ENCODE measurements at places on chromosomes 6 and 20. TPM values are rescaled to one million over a fixed set of nuclear protein-coding genes. Genes with fewer than 3 reads are reported as not detected.

METTL24 gene
- not detected for total RNA-seq

PCSK2 gene
- total RNA-seq = not detected

SFTA2 gene
- not detected for total RNA-seq

PTGIS gene
- not detected for total RNA-seq

ENPP3 gene
- not detected for total RNA-seq

RREB1 gene
- 10.8 TPM for total RNA-seq

C6orf15 gene
- total RNA-seq = 0.09 TPM

SDC4 gene
- 105 TPM for total RNA-seq

GPX5 gene
- total RNA-seq = not detected

EEF1A2 gene
- total RNA-seq = 146 TPM

LPA gene
- 0.09 TPM for total RNA-seq

BMP6 gene
- 20.1 TPM for total RNA-seq

LAMA2 gene
- 0.47 TPM for total RNA-seq

ABRACL gene
- total RNA-seq = 46.2 TPM

RNF217 gene
- total RNA-seq = 7.2 TPM

PSORS1C2 gene
- total RNA-seq = not detected

LHFPL5 gene
- total RNA-seq = 0.09 TPM
